Right lobe of liver (tissue), 6 donors: ENCODE measurements at places on chromosomes 1 and 21. TPM values are rescaled to one million over a fixed set of nuclear protein-coding genes. Genes with fewer than 3 reads are reported as not detected.

DNA sequence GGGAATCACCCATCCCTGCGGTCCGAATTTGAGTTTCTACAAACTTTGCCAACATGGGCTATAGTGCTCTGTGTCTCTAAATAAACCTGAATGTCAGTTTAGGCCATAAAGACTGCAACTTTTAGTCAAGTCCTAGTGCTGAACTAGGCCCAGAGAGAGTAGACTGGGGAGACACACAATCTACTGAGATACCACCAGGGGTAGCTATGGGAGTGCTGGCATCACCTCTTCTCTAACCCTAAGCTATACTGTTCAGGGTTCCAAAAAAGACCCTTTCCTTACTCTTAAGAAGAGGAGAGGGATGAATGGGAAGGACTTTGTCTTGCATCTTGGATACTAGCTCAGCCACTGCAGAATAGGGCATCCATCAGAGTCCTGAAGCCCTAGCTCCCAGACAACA lies 866.7 kb upstream of the PRMT6 start:
- H3K27ac ChIP-seq, result no peak overlapping the region
- H3K4me1 ChIP-seq, result no peaks in the 10 kb centered on the region
- no peaks in the 10 kb centered on the region for H3K36me3 ChIP-seq
- no peak overlapping the region for H3K4me3 ChIP-seq
- H3K27me3 ChIP-seq, result no peaks in the 10 kb centered on the region
- no peak for DNase-seq

Gene KRTAP12-1
- total RNA-seq, result not detected

Gene FAM43B
- 0.12 TPM for total RNA-seq

Gene TMEM79
- 0.55 TPM for total RNA-seq

DNA sequence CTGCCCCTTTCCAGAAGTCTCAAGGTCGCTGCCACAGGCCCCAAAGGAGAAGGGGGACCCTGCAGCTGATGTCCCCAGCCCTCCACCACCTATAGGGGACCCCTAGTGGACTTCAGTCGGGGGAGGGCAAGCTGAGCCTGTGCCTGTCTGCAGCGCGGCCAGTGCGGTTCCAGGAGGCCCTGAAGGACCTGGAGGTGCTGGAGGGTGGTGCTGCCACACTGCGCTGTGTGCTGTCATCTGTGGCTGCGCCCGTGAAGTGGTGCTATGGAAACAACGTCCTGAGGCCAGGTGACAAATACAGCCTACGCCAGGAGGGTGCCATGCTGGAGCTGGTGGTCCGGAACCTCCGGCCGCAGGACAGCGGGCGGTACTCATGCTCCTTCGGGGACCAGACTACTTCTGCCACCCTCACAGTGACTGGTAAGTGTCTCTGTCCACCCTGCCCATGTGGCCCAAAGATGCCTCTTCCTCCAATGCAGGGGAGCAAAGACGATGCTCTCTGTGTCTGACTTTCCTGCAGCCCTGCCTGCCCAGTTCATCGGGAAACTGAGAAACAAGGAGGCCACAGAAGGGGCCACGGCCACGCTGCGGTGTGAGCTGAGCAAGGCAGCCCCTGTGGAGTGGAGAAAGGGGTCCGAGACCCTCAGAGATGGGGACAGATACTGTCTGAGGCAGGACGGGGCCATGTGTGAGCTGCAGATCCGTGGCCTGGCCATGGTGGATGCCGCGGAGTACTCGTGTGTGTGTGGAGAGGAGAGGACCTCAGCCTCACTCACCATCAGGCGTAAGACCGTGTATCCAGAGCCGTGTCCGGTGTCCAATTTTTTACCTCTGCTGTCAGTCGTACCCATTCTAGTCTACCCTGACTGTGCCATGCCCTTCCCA lies 79.9 kb downstream of the OBSCN start:
- no peaks in the 10 kb centered on the region for H3K36me3 ChIP-seq
- no peak for DNase-seq
- no peak overlapping the region for H3K4me3 ChIP-seq
- H3K27ac ChIP-seq, result no peak overlapping the region
- no peaks in the 10 kb centered on the region for H3K27me3 ChIP-seq
- H3K4me1 ChIP-seq, result no peaks in the 10 kb centered on the region

- no peaks in the 10 kb centered on the region for H3K36me3 ChIP-seq
- H3K27ac ChIP-seq, result no peak overlapping the region
- H3K4me1 ChIP-seq, result no peaks in the 10 kb centered on the region
- no peak overlapping the region for H3K4me3 ChIP-seq
These were observed 36.8 kb upstream of the DIRAS3 start for GRCh38 chr1:68087184-68087583.

Gene C1orf94
- not detected for total RNA-seq

GRCh38 chr1:158806916-158807536 lies 24.1 kb upstream of the MNDA start:
- no peaks in the 10 kb centered on the region for H3K27me3 ChIP-seq
- no peak for DNase-seq
- H3K27ac ChIP-seq, result no peak overlapping the region
- H3K36me3 ChIP-seq, result no peaks in the 10 kb centered on the region
- H3K4me1 ChIP-seq, result no peaks in the 10 kb centered on the region
